ENCODE measurements at places on chromosomes 11 and 22. TPM values are rescaled to one million over a fixed set of nuclear protein-coding genes. Genes with fewer than 3 reads are reported as not detected.

Gene KLHDC7B
- not detected for total RNA-seq

Gene FOXRED2
- 23.5 TPM for total RNA-seq

- DNase-seq, result no peak
These were observed 647 bp downstream of the SWAP70 start for GRCh38 chr11:9664276-9665171.

- DNase-seq, result no peak
These were observed 4.6 kb downstream of the CDPF1 start for GRCh38 chr22:46245511-46245910.

DNA sequence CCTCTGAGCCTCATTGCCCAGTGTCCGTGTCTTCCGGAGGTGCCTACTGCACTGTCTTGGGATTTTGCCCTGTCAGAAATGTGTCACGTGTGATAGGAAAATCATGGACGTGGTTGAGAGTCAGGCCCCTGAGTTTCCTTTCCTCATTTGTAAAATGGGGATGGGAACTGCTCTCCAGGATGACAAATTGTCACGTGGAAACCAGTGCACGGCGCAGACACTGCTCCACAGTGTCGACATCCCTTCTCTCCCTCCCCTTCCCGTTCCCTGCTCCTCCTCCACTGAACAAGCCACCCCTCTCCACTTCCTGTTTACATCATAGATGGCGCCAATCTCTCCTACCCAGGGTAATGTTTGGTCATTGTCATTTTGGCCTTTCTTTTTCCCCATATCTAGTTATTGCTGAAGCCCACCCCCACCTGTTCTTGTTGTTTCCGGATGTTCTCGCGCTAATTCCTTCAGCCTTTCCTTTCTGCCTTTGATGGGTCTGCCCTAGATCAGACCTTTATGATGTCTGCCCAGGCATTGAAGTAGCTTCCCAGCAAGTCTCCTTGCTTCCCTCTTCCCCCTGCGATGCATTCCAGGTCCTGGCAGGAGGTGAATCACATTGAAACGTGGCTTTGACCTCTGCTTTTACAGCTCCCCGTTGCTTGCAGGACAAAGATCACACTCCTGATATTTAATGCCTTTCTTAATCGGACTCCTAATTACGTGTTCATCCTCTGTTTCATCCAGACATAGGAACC, 91.8 kb downstream of the TBC1D22A start:
- DNase-seq, result no peak

DNA sequence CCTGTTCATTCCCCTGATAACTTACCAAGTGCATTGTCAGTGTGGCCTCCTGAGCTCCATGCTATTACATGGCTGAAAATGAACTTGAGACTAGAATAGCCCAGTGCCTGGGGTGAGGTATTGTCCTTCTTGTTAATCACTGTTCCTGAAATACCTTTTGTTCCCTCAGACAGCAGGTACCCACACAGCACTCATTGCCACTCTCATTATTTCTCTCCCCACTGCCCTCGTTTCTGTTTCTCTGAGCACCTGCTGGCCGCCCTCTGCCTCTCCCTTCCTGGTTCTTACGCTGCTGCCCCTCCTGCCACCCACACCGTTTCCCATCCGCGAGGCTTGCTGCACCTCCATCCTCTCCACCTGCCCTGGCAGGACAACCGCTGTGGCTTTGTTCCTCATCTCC, 36.9 kb upstream of the RAB1B start:
- DNase-seq, result no peak

DNA sequence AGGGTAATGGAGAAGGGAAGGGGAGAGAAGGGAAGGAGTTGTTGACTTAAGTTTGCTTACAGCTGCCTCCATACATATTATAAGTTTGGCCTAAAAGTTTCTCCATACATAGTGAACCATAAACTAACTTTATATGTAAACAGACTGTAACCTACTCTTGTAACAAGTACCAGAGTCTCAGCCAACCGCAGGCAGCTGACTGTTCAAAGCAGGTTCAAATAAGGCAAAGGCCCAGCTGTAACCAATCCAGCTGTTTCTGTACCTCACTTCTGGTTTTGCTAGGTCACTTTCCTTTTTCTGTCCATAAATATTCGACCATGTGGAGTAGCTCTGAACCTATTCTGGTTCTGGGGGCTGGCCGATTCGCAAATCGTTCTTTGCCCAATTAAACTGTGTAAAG, 591.2 kb downstream of the INSC start:
- no peak for DNase-seq

Gene CD3E
- total RNA-seq, result not detected

- no peak for DNase-seq
These were observed 26.5 kb downstream of the SYT13 start for GRCh38 chr11:45259592-45259991.

Gene PARVG
- total RNA-seq, result not detected

GRCh38 chr11:11563200-11563975, 58.4 kb downstream of the GALNT18 start:
- DNase-seq, result no peak

GRCh38 chr11:119935349-119935925, 202.5 kb downstream of the TRIM29 start:
- no peak for DNase-seq

Gene CARS1
- total RNA-seq, result 56.4 TPM

GRCh38 chr11:3737386-3737933, 59.9 kb downstream of the NUP98 start:
- no peak for DNase-seq

DNA sequence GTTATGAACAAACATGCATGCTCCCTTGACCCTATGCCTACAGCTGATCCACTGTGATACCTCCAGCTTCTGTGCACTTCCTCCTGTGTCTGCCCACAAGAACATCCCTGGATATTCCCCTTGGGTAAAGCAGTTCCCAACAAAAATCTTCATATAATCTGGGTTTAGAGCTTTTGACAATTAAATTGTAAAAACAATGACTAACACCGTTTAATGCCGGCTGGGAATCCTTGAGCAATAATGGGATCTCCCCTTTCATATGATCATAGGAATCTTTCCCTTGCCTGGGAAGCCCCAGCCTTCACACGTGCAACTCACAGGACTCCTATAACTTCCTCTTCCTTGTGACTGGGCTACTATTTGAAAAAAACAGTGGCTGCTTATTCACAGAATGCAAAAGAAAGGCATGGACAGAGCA, 6.3 kb upstream of the ZC3H12C start:
- no peak for DNase-seq

DNA sequence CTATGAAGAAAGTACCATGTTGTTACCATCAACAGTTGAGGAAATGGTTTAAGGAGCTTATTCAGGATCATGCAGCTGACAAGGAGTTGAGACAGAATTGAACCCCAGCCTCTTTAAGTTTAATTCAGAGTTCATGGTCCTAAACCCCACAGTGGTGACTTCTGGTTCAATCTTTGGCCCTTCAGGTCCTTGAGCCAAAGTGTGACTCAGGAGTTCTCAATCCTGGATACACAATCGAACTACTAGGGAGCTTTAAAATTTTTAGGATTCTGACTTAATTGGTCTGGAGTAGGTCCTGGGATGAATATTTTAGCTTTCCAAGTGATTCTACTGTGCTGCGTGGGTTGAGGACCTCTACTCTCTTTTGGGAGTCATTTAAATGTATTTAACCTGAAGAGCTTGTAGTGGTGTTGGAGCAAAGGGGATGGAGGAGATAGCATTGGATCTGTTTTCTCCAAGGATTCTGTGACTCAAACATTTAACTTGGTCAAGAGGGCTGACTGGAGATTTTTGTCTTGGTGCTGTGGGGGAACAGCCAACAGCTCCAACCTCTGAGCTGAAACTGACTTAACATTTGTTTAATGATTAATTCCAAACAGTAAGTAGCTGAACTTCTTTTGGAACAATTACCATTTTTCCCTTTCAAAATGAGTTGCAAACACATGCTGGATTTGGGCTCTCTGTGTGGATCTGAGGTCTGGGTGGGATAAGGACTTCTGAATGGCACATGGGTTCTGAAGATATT, 80.1 kb downstream of the INSC start:
- DNase-seq, result no peak

GRCh38 chr11:73114110-73114834, 27.8 kb downstream of the FCHSD2 start:
- DNase-seq, result no peak

GRCh38 chr11:122159173-122159721, 43.2 kb upstream of the BLID start:
- no peak for DNase-seq

DNA sequence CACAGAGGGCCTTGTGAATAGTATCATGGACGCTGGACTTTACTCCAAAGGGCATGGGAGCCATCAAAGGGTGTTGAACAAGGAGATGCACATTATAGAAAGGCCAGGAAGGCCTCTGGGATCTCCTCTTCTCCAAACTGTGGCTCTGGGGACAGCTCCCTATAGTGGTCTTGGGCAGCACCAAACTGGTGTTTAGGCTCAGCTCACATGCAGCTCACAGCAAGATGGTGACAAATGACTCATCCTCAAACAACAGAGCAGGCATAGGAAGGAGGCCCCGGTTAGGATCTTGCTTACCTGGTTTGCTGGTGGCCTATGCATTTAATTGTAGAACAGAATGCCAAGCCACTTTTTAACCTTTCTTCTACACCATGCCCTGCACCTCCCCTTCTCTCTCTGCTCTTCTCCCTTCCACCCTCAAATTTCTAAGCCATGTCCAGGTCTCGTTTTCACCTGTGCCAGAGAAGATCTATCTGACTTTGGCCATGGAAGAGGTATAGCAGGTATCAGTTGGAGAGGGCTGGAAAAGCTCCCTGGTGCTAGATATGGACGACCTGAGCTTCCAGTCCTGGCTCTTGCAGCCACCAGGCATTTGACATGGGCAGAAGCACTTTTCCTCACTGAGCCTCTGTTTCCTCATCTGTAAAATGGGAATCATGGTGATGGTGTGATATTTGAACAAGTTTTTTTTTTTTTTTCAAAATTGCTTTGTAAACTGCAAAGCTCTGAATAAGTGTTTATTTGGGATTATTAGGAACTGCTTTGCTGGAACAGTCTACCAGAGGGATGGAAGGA, 14.4 kb upstream of the EHF start:
- DNase-seq, result no peak

DNA sequence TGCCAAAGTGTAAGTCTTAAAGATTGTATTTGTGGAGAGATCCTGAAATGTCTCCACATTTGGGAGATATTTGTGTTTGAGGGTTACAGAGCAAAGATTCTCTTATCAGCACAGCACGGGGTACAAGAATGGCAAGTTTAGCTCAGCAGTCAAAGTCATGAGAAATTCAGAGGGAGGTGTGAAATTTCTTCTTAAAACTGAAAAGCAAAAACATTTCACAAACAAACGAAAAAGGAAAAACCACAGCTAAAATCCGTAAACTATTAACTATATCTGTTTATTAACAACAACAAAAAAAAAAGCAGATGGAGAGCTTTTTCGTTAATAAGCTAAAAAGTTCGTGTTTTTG, 40.9 kb upstream of the ETS1 start:
- no peak for DNase-seq

DNA sequence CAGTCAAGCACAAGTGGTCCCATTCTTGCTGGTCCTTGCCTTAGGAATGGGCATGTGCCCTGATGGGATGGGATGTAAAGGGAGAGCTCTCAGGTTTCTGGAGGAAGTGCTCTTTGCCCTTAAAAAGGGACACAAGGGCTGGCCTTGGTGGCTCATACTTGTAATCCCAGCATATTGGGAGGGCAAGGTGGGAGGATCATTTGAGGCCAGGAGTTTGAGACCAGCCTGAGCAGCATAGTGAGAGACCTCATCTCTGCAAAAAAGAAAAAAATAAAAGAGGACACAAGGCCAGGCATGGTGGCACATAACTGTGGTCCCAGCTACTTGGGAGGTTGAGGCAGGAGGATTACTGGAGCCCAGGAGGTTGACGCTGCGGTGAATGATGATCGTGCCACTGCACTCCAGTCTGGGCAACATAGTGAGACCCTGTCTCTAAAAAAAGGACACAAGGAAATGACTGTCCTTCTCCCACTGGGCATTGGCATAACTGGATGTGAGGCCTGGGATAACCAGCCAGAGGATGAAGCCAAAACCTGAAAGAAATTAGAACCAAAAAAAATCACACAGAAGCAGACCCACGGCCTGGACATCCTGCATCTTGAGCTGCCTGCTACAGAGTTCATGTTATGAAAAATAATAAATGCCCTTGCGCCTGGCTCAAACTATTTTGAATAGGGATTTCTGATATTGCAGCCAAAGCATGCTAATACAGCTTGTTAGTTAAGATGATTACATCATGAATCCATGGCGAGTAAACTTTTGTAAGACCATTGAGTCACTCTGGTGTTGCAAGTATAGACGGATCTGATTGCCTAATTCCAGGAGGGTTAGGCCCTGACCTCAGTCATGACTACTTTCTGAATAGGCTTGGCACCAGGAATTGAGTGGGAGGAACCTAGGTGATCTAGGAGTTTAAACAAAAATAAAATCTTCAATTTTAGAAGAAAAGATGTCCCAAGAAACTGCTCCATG, 12.9 kb upstream of the CRKL start:
- no peak for DNase-seq

DNA sequence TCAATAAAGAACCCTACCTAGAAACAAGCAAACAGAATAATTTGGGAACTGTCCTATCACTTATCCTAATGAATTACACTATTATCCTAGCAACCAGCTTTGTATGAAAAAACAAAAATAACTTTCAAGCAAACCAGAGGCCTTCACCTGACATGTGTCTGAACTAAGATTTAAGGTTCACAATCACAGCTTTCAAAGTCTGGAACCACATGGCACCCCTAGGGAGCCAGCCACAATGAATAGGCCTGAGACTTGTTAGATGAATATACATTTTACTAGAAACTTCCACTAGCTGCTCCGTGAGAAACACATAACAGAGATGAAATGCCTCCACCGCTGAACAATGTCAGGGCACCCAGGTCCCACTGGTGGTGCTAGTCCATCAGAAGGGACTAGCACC, 65.8 kb upstream of the CYP2D6 start:
- no peak for DNase-seq

Gene TMPRSS13
- 5.7 TPM for total RNA-seq

DNA sequence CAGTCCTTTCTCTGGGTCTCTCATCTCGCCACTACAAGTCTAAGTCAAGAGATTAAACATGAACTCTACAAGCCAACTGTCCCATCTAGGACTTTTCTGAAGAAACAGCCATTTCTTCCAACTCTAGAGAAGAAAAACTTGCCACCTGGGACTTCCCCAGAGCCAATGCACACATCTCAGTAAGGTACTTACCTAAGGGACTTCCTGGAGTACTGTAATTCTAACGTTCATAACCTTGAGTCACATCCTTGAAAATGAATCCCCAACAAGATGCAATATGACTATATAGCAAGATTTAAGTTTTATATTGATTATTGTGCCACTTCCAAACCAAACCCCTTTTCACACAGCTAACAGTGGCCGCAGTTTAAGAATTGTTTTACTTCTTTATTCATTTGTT, 11.9 kb upstream of the ISX start:
- DNase-seq, result no peak

Gene NXPE2
- not detected for total RNA-seq

Gene PDE2A
- 0.91 TPM for total RNA-seq
